GM20000 (cell line): ENCODE measurements at places on chromosomes 4 and X.
A peak's percentile ranks its signal among the peaks of the same experiment; 100 is the strongest.

GRCh38 chr4:109989044-109989443 lies 76.4 kb downstream of the EGF start:
- no peak for DNase-seq

GRCh38 chrX:136275553-136275952 lies 24.4 kb upstream of the MAP7D3 start:
- no peak for DNase-seq

DNA sequence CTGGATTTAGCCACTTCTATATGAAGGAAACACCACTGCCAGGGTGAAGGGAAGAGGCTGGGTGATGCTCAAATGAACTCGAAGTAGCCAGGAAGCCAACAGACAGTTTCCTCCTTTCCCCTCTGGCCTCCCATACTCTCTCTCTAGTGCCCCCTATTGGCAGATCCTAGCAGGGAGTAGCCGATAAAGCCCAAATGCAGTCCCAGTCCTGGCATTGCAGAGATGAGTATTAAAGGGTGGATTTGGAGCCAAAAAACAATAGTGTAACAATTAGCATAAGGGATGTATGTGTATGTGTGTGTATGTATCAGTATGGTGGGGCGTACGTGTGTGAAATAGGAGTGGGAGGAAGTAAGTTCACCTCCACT lies 213.8 kb upstream of the LDB2 start:
- DNase-seq: peak; percentile 11

DNA sequence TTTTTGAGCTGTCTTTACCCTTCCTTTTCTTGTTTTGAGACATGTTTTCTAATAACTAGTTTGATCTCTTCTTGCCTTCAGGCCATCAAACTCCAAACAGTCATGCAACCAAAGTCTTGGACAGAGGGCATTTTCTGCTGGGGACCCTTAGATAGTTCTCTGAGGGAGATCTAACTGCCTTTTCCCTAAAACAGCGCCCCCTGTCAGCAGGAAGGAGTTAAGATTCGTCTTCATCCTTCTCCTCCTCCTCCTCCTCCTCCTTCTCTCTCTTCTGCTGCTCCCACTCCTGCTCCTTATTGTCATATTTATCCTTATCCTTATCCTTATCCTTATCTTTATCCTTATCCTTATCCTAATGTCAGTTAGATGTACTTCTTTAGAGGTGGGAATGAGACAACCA lies 417.2 kb downstream of the TRAM1L1 start:
- DNase-seq: no peak

GRCh38 chrX:13448941-13449340 lies 120.5 kb upstream of the EGFL6 start:
- no peak for DNase-seq

DNA sequence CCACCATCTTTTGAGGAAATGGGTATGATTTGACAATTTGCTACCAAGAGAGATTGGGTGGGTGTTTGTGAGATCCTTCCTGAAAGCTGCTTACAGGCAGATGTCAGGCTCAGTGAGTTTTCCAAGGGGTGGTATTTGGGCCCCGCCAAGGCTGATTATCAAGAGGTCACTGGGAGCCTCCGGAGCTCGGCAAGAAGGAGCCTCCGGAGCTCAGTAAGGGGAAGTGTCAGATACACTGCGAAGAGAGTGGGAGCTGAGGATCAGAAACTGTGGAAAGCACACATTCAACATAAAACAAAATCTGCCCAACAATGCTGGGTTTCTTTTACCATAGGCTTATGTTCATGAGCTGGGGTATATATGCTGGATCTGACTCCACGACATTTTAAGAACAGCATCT lies 714 bp downstream of the RTL3 start:
- no peak for DNase-seq

- no peak for DNase-seq
These were observed 6.9 kb downstream of the DGKQ start for GRCh38 chr4:966266-967112.

DNA sequence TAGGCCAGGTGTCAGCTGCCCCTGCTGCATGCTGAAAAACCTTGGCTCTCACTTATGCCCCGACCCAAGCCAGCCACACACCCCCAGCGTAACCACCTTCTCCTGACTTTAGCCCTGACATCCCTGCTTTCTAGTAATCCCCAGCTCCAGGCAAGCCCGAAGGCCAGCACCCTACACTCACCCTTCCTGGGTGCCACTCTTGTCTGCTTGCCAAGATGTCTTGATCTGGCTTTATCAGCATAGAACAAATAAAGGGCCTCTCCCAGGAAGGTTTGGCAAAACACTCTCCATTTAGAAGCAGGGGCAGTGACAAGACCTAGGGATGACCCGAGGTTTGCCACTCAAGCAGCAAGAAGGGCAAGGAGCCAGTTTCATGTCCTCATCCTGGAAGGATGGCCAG lies 6.8 kb upstream of the MAP9 start:
- no peak for DNase-seq

- no peak for DNase-seq
These were observed 1.0 kb downstream of the HNRNPH2 start for GRCh38 chrX:101409043-101409442.

DNA sequence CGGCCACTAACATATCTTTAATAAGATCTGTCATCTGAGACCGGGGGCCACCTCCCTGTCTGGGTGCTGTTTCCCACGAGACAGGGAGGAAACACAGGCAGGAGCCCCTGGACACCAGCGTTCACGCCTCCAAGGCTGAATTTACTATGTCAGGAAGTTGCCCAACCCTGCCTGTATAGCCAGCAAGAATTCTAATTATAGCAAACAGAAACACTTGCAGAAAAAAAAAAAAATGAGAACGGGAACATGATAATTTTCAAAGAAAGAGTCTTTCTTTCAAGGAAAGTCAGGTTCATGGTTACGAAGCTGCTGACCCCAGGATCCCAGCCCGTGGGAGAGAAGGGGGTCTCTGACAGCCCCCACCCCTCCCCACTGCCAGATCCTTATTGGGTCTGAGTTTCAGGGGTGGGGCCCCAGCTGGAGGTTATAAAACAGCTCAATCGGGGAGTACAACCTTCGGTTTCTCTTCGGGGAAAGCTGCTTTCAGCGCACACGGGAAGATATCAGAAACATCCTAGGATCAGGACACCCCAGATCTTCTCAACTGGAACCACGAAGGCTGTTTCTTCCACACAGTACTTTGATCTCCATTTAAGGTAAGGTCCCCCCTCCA lies at the start of gene IL3RA:
Gene IL3RA (plus strand): TSS at position 455 of the 613 bp plus-strand sequence. CDS start 4,981 bp downstream, outside the sequence.
- peak; percentile 55 for DNase-seq

DNA sequence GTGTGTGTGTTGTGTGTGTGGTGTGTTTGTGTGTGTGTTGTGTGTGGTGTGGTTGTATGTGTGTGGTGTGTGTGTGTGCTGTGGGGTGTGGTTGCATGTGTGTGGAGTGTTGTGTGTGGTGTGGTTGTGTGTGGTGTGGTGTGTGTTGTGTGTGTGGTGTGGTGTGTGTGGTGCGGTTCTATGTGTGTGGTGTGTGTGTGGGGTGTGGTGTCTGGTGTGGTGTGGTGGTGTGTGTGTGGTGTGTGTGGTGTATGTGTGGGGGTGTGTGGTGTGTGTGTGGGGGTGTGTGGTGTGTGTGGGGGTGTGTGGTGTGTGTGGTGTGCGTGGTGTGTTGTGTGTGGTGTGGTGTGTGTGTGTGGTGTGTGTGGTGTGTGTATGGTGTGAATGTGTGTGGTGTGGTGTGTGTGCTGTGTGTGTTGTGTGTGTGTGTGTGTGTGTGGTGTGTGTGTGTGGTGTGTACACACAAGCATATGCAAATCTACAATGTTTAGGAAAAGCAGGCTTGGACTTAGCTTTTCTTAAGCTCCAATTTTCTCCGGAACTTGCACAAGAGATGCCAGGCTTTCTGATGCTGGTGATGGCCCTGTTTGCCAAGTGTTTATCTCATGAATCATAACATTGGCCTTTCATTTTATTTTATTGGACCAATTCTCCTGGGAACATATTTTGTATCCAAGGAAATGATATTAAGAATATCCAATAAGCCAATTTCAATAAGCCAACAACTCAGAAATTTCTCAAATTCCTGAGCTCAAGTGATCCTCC lies 148.7 kb downstream of the SPATA18 start:
- no peak for DNase-seq

GRCh38 chrX:109264878-109265277 lies 217.0 kb downstream of the GUCY2F start:
- DNase-seq: no peak

DNA sequence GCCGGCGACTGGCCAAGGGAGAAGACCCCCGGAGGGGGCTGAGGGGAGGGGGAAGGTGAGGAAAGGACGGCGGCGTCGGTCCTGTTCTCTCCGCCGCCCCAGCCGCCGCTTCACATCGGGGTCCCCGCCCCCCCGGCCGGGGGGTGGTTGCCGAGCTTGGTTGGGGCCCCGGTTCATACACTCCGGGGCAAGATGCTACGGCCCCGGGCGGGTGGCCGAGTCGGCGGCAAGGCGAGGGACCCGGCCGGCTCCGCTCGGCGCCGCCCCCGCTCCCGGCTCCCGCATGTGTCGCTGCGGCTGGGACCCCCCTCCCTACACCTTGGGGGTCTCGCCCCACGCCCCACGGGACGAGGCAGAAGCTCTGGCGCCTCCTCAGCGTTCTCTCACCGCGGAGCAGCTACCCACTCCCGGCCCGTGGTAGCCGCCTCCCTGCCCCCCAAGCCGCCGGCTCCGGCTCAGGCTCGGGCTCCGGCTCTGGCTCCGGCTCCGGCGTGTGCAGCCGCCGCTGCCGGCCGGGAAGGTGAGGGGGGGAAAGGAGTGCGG lies 461 bp downstream of the FBXW7 start:
- peak; percentile 42 for DNase-seq

GRCh38 chr4:185395238-185395955 lies at the start of gene LRP2BP:
TSS of gene LRP2BP (minus strand) at chr4:185395924. CDS start at chr4:185378186, 17,738 bp downstream.
- peak; percentile 31 for DNase-seq

GRCh38 chrX:12360986-12361598 lies 222.8 kb downstream of the FRMPD4 start:
- no peak for DNase-seq

- no peak for DNase-seq
These were observed 11.9 kb upstream of the KIT start for GRCh38 chr4:54645830-54646229.
